SK-N-MC (cell line): ENCODE measurements at places on chromosomes 2 and 18.

GRCh38 chr2:127191331-127192219 is 28.5 kb downstream of the CYP27C1 start:
- DNase-seq: no peak

GRCh38 chr2:57434972-57435371 is 611.6 kb upstream of the VRK2 start:
- no peak for DNase-seq

- no peak for DNase-seq
Measured at GRCh38 chr2:237177052-237177451, 91.4 kb downstream of the COPS8 start.

- DNase-seq: no peak
Measured at GRCh38 chr2:173991856-173992588, 26.8 kb upstream of the SP3 start.

DNA sequence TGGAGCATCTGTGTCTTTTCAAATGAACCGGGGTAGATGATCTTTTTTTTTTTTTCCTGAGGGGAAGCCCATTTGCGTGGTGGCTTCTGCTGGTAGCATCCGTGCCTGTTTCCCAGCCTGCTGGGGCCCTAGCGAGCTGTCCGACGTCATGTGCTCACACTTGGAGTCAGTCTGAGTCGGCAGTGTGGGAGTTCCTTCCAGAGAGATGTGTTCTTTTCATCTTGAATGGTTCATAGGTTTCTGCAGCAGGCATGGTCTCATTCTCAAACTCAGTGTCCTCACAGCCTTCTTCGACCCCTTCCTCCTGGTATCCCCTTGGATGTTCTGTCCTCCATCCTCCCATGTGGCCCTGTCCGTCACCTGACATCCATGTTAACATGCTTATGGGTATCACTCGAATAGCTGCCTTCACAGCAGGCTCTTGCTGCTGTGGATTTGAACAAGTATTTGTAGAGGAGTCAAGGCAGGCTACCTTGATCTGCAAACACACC is 51.0 kb downstream of the LDLRAD4 start:
- no peak for DNase-seq

GRCh38 chr2:235414422-235414821 is 79.4 kb upstream of the AGAP1 start:
- DNase-seq: no peak

DNA sequence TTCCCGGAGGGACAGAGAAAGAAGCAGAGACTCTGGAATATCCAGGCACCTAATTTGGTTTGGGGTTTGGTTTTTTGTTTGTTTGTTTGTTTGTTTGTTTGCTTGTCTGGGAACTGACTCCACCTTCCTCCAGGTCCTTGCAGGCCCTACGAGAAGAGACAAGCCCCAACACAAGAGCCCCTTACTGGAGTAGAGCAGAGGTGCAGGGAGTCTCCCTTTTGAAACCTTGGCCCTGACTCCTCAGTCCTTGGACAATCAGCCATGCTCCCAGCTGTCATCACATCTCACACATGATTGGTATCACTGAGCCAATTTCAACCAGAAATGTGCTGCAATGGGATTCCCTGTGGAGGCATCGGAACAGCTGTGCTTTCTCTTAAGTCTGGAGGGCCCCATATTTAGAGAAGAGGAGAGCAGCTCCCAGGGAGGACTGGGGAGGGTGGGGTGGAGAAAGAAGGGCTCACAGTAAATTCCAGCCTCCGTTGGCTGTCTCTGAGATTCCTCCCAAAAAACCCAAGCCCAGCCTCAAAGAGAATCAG is 279.9 kb upstream of the NCKAP5 start:
- no peak for DNase-seq

- no peak for DNase-seq
Measured at GRCh38 chr18:79609841-79610281, 69.7 kb upstream of the CTDP1 start.

DNA sequence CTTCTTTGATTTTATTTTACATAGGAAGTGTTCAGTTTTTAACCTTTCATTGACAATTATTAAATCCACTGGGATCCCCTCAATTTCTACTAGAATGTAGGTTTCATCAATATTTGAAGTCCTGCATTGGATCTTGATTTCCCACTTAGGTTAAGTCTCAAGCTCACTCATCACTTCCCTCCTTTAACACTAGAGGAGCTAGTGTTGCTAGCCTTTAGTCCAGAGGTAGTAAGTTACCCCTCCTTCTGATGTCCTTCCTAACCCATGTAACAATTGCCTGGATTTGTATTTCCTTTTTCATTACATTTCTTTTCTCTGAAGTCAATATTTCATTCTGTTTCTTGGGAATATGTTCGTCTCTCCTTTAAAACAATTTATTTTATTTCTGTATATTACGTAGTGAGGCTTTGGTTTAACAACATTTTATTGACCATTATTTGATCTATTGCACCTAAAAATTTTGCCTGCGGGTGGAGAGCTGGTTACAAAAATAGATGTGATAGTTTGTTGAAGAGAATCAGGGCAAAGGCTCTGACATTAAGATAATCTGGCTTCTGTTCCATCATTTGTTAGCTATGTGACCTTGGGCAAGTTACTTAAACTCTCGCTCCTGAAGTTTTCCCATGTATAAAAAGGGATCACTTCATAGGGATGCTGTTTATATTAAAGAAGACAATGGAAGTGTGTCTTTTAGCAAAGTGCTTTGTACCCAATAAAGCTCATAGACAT is 833.0 kb downstream of the SLC4A3 start:
- DNase-seq: no peak

DNA sequence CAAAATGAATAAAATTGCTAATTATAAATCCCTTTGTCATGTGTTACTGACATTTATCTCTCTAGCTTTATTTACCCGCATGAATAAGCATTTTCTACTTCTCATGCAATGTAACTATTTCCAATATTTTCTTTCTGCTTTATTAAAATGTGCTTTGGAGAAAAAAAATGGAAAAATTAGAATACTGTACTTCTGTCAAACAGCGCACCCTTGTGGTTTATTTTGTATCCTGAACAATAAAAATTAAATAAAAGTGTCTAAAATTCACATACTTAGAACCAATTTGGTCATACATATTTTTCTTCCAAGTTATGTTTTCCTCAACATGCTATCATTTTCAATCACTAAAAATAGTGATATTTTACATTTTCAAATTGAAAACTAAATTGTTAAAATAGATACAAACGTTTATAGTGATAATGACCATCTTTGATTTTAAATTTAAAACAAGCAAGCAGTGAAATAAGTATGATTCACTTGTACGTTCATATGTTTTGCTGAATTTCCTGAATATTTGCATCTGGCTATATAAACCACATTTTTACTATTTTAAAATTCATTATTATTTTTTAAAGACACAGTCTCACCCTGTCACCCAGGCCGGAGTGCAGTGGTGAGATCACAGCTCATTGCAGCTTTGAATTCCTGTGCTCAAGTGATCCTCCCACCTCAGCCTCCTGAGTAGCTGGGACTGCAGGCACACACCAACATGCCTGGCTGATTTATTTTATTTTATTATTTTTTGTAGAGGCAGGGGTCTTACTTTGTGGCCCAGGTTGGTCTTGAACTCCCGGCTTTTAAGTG is 95.9 kb upstream of the GRB14 start:
- no peak for DNase-seq

DNA sequence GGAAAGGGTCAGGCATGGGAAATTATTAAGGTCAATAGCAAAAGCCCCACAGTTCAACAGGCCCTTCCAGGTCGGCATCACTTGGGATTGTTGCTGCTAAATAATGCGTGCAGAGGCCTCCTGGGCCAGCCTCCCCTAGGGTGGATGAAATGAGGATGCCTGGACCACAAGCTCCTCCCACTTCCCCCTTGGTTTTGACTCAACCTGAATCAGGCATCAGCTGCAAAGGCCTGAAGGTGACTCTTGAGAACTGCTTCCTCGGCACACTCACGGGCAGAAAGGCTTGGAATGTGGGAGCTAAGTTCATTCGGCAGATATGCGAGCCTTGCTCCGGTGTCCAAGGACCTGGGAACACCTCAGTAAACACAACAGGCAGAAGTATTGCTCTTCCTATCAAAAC is 69.3 kb downstream of the MBP start:
- no peak for DNase-seq

DNA sequence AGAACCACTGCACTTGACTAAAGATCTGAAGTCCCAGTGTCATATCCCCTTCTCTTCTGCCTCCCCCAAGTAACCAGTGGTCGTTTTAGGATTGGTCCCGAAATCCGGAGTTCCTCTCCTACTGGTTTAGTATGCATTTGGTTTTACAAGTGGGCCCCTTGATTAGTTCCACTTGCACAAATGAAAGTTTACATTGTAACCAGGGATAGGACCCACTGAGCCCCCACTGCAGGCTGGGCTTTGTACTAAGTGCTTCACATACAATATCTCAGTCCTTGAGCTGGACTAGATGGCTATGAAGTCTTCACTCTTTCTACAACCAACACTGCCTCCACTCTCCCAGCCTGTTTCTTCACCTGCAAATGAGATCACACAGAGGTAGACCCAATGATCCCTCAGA is 50.4 kb downstream of the CYRIA start:
- no peak for DNase-seq

GRCh38 chr2:202307690-202308089 is 42.1 kb downstream of the NOP58 start:
- DNase-seq: no peak

- no peak for DNase-seq
Measured at GRCh38 chr2:137980459-137980858, 16.2 kb downstream of the HNMT start.

DNA sequence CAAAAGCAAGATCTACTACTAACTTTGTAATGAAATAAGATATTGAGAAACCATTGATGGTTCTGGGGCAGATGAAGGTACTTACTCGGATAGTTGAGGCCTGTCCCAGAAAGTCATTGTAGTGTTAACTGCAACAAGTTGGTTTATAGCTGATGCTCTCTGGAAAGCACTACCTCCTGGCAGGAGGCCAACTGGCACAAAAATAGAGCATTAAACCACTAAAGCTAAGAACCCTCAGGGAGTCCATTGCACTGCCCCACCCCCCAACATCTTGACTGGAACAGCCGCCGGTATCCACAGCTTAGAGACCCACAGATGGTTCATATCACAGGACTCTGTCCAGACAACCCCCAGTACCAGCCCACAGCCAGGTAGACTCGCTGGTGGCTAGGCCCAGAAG is 552.5 kb upstream of the CRIM1 start:
- no peak for DNase-seq

GRCh38 chr2:215413484-215413777 is 22.4 kb downstream of the FN1 start:
- no peak for DNase-seq

GRCh38 chr18:44557616-44558151 is 123.0 kb upstream of the SETBP1 start:
- DNase-seq: no peak

- no peak for DNase-seq
Measured at GRCh38 chr2:101002562-101003277, 631 bp downstream of the RPL31 start.
